LHCN-M2 (cell line): ENCODE measurements at places on chromosomes 16 and 17.

DNA sequence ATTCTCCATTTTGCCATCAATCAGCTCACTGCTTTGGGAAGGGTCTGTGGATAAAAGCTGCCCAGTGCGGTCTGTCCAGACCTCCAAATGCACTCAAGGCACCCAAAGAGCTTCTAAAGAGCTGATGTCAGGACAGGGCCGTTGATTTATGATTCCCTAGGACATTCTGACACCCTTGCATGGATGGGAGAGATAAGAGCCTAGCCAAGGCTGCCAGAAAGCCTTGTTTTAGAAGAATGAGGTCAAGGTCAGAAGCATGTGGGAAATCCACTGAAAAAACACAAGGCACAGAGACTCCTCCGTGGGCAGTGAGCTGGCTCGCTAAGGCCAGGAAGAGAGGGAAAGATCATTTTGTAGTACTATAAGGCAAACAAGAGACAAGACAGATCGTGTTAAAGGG lies 214.0 kb downstream of the CDH11 start:
- DNase-seq: no peak

GRCh38 chr17:82563318-82563717 lies 43.8 kb downstream of the FOXK2 start:
- no peak for DNase-seq

GRCh38 chr17:19537111-19537510 lies 3.5 kb downstream of the SLC47A1 start:
- no peak for DNase-seq

DNA sequence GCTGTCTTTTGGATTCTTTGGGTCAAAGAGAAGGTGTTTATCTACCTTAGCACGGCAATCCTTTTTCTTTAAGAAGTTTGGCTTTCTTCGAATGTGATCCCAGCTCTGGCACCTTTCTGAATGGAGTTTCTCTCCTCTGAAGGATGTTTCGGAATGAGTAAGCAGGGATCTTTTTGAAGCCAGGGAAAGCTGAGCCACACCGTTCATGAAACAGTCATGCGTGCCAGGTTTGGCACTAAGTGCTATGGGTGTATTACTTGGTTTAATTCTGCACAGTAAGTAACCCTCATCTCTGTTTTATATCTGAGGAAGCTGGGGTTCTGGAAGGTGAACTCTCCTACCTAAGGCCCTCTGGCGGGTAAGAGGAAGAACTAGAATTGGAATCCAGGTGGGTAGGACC lies 234.5 kb downstream of the NTN1 start:
- no peak for DNase-seq

DNA sequence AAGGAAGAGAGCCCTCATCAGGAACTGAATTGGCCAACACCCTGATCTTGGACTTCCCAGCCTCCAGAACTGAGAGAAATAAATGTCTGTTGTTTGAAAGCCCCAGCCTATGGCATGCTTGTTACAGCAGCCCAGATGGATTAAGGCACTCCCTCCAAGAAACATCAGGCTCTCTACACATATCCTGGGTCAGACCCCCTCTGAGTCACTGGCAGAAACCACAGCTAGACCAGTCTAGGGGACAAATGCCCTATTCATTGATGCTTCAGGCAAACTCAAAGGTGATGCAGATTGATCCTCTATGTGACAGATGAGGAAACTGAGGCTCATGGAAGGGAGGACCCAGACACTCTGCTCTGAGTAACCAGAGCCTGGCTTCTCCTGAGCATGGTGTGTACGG lies 116.8 kb downstream of the WSCD1 start:
- no peak for DNase-seq

GRCh38 chr17:12553625-12554024 lies 112.1 kb upstream of the MYOCD start:
- no peak for DNase-seq

- DNase-seq: no peak
Observed at GRCh38 chr16:87897521-87898505, 28.5 kb upstream of the SLC7A5 start.

DNA sequence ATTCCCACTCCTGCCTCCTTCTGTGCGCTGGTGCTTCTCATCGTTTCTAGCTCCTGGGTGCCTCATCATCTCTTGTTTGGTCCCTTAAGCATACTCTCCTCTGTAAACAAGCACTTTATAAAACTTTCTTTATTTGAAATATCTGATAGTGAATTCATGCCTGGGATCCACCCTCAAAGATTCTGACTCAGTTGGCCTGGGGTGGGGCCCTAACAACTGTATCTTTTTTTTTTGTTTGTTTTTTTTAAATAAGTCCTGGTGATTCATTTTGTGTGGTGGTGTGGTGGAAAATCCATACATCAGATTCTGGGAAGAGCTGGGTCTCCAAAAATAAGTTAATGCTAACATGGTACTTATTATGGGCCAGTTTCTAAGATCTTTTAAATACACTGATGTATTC lies 678.3 kb downstream of the TOX3 start:
- DNase-seq: no peak

- no peak for DNase-seq
Observed at GRCh38 chr17:60864708-60865005, 187.0 kb downstream of the BCAS3 start.

- DNase-seq: peak; percentile 12
Observed at GRCh38 chr17:35898283-35899070, 18.3 kb upstream of the CCL5 start.

DNA sequence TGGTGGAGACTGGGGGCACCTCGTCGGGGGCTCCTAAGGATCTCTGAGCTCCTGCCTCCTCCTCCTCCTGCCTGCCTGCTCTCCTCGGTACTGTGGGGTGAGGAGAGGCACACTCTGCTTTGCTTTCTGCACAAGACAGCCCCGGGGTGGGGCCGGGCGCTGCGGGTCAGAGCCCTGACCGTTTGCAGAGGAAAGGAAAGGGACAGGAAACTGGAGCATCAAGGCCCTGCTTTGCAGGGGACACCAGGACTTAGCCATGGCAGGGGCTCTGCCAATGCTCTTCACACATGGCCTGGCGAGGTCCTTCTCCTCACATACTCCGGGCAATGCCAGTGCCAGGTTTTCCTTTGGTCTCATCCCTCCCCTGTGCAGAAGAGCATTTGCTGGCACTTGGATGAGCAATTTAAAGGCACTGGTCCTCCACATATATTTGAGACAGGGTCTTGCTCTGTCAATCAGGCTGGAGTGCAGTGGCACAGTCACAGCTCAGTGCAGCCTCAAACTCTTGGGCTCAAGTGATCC lies 23.8 kb upstream of the DOC2B start:
- no peak for DNase-seq

DNA sequence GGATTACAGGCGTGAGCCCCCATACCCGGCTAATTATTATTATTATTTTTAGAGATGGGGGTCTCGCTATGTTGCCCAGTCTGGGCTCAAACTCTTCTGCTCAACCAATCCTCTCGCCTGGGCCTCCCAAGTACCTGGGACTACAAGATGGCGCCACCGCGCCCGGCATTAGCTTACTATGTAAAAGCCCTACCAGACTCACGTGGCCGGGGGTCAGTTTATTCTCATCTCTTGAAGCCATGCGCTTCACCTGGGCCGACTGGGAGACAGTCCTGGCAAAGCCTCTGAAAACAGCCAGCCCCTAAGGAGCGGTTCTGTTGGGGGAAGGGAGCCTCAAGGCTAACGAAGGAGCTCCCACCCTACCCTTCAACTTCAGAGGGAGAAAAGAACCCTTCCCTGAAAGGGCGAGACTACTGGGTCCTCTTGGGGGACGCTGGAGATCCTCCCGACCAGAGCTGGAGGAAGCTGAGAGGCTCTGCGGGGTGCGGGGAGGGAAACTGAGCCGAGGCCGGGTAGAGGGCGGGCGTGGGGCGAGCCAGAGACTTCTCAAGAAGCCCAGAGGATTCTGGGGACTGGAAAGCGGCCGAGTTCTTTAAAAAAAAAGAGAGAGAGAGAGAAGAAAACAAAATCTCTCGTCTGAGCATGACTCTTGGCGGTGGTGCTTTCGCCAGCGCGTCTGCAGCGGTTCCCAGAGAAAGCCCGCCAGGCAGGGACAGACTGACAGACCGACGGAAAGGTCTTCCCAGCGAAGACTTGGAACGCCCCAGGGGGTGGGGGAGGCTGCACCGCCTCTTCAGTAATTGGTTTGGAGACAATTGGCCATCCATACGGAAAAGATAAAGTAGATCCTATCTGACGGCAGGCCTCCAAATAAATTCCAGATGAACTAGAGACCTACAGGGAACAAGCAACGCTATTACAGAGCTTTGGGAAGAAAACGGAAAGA lies 5.6 kb upstream of the TUBG2 start:
- no peak for DNase-seq

DNA sequence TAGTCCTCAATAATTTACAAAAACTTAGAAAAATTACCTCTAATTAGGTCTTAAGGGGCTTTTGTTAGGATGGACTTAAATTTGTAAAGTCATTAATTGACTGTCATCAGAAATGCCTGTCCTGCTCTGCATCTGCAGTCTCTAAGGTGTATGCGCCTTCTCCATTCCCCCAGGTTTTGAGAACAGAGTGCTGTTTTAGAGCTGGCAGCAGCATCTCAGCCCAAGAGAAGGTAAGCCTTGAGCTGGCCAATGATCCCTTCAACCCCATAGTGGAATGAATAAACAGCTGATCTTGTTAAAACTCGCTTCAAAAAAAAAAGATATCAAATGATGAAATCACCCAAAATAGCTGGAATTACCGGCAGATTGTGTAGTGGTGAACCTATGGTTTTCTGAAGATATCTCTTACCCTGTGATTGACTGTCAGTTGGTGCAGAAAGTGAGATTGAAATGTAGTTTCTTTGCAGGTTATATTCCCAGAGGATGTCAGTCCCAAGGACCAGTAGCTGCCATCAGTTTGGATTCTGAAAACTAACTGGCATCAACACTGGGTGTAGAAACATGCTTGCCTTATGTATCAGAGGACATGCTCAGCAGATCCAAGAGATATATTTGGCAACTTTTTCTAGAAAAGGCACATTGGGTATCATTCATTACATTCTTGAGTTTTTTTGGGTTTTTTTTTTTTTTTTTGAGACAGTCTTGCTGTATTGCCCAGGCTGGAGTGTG lies 25.7 kb downstream of the TRPV2 start:
- no peak for DNase-seq

DNA sequence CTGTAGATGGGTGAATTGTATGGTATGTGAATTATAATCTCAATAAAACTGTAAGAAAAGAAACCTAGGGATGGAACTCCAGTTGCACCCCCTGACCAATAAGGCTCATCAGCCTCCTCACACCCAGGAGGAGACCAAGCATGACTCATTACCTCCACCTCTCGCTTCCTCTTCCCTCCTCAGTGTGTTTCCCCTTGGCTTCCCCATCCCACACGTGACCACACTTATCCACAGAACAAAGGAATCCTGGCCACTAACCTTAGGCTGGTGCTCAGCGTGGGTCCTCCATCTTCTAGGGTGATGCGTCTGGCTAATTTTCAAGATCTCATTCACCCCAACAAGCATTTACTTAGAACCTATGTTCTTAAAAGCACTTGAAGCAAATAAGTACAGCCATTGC lies 36.2 kb upstream of the MAP3K14 start:
- DNase-seq: no peak

DNA sequence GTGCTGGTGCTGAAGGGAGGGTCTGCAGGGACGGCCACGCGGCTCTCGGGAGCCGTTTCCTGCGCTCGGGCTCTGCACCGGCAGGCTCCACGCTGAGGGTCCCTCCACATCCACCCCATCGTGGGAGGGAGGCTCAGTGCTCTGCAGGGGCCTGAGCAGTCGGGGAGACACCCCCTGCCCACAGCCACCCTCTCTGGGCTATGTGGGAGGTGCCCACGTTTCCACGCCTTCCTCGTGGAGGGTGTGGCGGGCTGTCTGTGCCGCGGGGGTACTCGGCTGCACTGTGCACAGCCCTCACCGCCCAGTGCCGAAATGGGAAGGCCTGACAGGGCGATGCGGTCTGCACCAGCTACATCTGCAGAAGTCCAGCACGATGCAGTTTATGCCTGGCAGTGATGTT lies 25.5 kb upstream of the ZNF750 start:
- no peak for DNase-seq

GRCh38 chr17:2266045-2266864 lies 37.3 kb downstream of the SMG6 start:
- DNase-seq: no peak

- no peak for DNase-seq
Observed at GRCh38 chr17:149231-149630, 11.9 kb downstream of the SCGB1C2 start.

GRCh38 chr16:27847030-27847550 lies 216.4 kb downstream of the GSG1L start:
- no peak for DNase-seq

DNA sequence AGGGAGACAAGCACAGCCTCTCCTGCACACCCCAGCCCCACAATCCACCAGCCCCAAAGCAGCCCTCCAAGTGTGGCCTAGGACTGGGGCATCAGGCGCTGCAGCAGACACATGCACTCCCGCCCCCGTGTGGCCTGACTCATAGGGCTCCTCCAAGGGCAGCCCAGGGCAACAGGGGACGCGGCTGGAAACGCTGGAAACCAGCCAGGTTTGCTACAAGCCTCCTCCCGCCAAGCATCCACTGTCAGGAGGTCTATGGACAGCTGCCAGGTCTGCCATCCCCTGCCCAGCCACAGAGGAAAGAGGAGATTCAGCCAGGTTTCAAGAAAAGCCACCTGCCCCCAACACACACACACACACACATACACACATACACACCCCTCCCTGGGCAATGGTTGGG lies 25.8 kb downstream of the SRCIN1 start:
- DNase-seq: peak; percentile 55

GRCh38 chr16:86517652-86518258 lies 7.4 kb downstream of the FOXF1 start:
- peak; percentile 34 for DNase-seq

DNA sequence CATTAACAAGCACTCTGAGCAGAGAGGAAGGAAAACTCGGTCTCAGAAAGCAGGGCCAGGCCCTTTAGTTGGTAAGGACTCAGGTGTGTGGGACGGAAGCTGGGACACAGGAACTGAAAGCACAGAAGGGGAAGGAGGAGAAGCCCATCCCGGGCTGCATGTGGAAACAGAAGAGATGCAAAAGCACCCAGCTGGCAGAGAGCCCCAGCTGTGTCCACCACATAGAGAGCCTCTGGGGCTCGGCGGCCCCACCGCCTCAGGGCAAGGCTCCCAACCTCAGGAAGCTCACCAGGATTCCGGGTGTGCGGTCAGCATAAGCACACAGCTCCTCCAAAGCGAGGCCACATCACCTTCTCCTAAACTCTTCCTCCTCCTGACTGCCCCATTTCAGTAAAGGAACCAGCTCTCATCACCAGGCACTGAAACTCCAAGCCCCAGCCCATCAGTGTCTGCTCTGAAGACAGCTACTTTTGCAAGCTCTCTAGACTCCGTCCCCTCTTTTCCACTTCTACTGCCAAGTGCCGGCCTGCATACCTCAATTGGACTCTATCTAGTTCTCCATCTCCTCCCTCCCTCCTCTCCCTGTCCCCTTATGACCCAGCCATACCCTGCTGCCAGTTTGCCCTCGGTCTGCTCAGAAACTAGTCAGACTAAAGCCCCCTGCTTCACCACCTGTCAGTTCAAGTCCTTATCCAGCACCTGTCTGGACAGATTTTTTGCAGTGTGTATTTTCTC lies 6.0 kb downstream of the ST3GAL2 start:
- no peak for DNase-seq

DNA sequence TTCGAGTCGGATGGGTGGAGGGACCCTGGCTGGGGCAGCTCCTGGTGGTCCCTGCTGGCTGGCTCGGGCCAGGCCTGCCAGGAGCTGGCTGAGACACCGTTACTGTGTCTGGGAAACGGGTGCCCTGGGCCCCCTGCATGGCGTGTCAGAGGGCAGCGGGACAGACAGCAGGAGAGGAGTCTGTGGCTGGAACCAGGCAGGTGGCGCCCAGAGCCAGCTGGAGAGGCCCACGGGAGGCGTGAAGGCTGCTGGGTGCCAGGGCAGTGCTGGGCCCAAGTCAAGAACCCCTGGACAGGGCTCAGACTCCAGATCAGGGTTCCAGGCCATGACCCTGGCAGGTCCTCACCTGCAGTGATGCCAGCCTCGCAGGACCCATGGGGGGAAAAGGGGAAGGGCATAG lies 16.6 kb downstream of the SOX8 start:
- no peak for DNase-seq
